ENCODE measurements at places on chromosomes 1 and 21.

DNA sequence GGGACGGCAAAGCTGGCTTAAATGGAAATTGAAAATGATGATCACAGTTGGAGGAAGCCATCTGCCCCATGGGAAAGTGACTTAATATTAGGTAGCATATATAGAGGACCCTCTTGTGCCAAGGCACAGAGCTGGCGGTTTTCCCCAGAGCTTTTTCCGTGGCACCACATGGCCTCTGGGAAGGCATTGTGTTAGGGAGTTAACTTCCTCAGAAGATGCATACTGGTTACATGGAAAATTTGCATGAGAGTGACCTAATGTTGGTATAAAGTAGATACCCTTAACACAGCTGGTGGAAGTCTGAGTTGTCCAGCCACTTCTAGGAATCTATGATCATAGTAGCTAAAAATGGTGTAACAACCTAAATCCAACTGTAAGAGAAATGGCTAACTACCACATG lies 27.3 kb downstream of the CAP1 start:
- DNase-seq = no peak

- DNase-seq = no peak
Observed at GRCh38 chr1:11563560-11564069, 84.7 kb downstream of the DISP3 start.

- no peak for DNase-seq
Observed at GRCh38 chr21:44854391-44854663, 19.2 kb downstream of the PTTG1IP start.

DNA sequence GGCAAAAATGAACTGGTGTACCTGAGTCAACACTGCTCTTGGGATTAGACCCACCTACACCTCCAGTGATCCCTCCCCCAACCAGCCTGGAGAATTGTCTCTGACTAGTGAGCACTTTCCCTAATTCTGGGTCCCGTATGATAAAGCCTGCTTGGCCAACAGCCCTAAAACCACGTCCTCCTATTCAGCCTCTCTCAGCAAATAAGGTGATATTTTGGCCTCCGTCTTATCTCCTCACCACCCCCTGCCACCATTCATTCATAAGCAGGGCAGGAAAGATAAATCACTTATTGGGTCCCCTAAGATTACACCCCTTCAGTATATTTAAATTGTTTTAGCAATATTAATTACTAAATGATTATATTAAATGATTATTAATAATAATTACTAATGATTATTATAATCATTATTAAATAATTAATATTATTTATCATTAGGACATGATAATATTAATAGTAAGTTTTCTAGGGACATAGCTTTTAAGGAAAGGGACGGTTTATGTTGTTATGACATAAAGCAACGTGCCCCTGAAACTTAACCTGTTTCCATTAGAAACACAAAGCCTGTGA lies 108.0 kb downstream of the DUSP10 start:
- DNase-seq = no peak

DNA sequence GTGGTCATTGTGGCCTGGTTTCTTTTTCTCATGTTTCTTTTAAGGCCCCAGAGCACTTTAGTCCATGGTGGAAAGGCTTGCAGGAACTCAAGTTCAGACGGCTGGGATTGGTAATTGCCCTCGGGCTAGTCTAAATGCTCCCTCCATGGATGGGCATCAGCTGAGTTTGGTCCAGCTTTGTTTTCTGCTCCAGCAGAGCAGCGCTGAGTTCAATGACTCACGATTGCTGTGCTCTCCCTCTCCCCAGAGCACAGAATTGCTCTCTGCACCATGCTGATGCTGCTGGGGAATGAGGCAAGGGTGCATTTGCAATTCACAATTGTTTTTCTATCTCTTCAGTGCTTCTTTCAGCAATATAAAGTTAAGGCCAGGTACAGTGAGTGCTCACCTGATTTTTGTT lies 1.8 kb upstream of the OR2T6 start:
- DNase-seq = no peak

DNA sequence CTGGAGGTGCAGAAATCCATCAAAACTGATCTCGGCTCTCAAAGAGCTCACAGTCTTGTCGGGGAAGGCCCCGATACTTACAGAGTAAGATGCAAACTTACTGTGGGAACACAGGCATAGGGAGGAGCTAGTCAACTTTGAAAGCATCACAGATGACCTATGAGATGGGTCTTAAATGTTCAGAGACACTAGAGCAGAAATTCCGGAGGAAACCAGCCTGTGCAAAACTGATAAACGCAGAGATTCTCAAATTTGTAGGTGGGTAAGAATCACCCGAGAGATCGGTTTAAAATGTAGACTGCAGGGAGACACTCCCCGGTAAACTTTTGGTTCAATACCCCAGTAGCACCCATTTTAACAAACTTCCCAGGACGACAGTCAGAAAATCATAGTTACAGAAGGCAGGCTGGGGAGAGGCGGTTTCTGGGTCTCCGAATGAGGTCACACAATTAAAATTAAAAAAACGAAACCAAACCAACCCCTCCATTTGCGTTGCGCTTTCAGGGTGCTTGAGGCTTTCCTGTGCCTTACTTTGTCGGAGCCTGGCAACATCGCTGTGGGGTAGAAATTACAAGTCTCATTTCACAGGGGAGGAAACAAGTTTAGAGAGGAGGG lies 755 bp upstream of the THRAP3 start:
- no peak for DNase-seq

DNA sequence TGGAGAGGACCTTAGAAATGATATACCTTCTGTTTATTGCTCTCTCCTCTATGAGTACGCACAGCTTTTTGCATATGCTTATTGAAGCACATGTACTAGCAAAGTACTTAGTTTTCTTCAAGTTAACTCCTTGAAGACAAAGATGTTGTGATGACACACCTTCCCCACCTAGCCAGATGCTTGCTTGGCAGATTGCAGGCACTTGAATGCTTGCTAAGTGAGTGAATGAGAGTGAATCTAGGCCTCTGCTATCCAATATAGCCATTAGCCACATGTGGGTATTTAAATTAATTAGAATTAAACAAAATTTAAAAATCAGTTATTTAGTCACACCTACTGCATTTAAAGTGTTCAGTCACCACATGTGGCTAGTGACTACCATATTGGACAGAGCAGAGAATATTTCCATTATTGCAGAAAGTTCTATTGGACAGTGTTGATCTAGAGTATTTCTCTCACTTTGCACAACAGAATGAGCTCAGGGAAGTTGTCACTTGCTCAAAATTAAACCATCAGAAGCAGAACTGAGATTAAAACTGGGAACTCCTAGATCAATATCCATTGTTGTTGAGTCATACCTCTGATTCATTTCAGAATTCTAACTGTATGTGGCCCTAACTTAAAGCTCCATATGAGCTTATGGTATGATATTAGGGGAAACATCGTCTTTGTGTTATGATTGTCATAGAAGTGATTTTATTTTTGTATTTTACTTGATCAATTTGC lies 8.6 kb upstream of the EEIG2 start:
- DNase-seq = no peak

GRCh38 chr21:33029975-33030461 lies 4.3 kb downstream of the OLIG2 start:
- DNase-seq = no peak

- no peak for DNase-seq
Observed at GRCh38 chr1:171954361-171954760, 113.1 kb downstream of the DNM3 start.

DNA sequence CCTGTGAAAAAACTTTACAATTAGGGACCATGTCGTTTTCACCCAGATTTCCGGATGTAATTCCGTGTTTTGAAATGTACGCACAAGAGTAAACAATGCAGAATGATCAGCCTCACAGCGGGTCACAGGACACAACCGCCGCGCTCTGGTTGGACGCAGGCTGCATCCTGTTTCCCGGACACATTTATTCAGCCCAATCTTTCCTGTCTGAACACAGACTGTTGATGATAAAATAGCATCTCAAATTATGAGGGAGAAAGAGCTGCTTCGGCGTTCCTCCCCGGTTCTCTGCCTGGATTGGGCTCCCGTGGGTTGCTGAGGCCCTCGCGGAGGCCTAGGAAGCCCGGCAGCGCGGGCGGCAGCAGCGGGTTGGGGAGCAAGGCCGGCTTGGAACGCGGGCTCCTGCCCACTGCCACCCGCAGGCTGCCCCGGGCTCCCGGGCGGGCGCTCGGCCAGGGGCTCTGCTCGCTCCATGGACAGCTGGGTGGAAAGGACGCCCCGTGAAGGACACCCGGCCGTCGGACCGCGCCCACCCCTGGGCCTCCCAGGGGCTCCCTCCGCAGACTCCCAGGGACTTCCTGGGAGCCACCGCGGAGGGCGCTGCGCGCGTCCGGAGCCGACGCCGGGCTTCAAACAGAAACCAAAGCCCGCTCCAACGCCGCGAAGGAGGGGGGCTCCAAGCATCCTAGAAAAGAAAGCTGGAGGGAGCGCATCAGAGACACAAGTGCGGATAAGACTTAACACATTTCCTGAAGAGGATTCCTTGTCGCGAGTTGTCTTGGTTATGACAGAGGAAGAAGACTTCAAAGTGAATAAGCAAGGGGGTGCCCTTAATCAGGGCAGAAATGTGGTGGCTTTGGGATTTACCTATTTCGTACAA lies 122.3 kb downstream of the ESRRG start:
- DNase-seq = no peak

- DNase-seq = no peak
Observed at GRCh38 chr1:241612533-241613477, 27.4 kb downstream of the CHML start.

DNA sequence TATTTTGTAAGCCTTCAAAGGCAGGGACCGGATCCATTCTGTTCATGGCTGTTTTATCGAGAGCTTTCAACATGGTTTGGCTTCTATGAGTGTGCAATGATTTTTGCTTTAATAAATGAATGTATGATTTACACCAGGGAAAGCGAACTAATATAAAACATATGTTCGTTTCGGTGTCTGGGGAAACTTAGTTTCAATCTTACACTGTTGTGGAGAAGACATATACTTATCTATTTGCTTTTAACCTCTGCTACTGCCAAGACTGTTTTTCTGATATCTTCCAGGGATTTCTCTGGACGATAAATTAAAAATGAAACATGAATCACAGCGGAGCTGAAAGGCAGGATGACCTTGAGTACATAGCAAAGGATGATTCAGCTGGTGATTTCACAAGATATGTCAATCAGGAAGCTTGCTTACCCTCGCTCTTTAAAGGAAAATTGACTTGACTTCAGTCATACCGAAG lies 14.7 kb upstream of the CYYR1 start:
- DNase-seq = no peak

DNA sequence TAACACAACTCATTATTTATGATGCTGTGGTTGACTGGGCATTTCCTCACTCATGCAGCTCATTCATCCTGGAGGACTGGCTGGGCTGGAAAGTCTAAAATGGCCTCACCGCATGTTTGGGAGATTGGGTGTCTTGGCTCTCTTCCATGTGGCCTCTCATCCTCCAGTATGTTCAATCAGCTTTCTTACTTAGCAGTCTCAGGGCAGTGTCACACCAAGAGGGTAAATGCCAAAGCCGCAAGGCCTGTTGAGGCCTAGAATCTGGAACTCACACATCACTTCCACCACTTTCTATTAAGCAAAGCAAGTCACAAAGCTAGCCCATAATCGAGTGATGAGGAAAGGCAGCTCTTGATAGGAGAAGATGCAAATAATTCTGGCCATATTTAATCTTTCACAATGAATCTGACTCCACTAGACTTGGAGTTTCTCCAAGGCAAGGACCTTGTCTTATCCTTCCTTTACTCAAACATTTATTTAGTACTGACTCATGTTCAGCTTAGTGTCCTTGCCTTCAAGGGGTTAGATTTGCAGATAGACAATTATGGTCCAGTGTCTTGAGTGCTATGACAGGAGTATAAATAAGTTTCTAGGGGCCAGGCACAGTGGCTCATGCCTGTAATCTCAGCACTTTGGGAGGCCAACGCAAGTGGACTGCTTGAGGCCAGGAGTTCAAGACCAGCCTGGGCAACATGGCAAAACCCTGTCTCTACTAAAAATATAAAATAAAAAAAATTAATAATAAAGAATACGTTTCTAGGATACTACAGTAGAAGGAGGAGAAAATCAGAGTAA lies 45.1 kb downstream of the TMEM53 start:
- no peak for DNase-seq

- DNase-seq = no peak
Observed at GRCh38 chr1:118862755-118863154, 125.4 kb downstream of the TBX15 start.

- no peak for DNase-seq
Observed at GRCh38 chr1:153778824-153779519, 3.8 kb downstream of the SLC27A3 start.

- no peak for DNase-seq
Observed at GRCh38 chr1:44670751-44671640, 3.3 kb downstream of the TMEM53 start.

GRCh38 chr1:89989799-89990198 lies 5.1 kb upstream of the ZNF326 start:
- no peak for DNase-seq

GRCh38 chr1:216124192-216124781 lies 299.0 kb downstream of the USH2A start:
- DNase-seq = no peak

DNA sequence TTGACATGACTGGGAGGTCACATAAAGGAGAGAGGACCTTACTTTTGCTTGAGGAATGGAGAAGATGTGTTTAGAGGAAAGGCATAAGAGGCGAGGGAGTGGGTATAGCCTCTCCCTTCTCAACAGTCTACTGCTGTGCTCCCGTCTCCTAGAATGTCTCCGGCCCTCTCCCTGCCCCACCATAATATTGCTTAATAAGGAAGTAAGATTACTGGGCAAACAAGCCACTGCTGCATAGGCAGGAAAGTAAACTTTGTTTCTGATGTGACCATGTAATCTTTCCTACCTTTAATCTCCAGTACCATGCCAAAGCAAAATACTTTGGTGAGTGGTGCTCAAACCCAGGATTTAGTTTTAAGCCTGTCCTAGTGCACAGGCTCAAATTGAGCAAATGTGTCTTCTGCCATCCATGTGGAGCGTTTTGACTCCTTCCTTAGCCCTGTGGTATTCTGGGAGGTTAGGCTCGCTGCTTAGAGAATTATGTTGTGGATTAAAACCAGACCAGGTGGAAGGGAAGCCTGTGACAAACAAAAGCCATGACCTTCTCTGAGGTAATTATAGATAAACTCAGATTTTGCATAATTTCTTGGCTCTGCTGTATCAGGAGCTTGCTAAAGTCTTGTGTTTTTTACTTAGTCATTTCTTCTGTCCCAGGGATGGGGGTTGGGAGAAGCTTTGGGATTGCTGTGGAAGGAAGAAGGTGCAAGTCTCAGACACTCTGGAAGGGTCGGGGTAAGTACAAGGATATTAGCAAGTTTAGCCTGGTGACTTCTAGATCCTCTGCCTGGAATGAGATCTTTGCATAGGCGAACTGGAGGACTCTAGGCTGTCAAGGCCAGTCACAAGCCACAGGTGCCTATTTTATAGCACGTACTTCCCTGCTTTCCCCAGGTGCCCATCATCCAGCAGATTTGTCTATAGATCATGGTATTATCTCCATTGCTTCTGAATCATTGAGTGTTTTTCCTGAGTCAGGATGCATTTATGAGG lies 34.5 kb upstream of the DIPK1A start:
- DNase-seq = no peak

- DNase-seq = no peak
Observed at GRCh38 chr1:169797281-169797680, 2.6 kb upstream of the METTL18 start.

- no peak for DNase-seq
Observed at GRCh38 chr1:45016090-45016697, 4.1 kb downstream of the UROD start.

All from stimulated activated CD8-positive, alpha-beta memory T cell treated with anti-CD3 and anti-CD28 coated beads, Interleukin-12 subunit alpha, Interleukin-12 subunit beta, amount 100 ng/mL, for 4 hours (primary cell).